ENCODE measurements at places on chromosomes 1 and 21.
A peak's percentile ranks its signal among the peaks of the same experiment; 100 is the strongest.

- H3K4me1 ChIP-seq, result peaks cover 4% of the 10 kb centered on the region
- no peaks in the 10 kb centered on the region for H3K36me3 ChIP-seq
- no peak overlapping the region for H3K4me3 ChIP-seq
- DNase-seq, result no peak
Observed at GRCh38 chr1:67760030-67760821, 73.0 kb downstream of the GNG12 start.

DNA sequence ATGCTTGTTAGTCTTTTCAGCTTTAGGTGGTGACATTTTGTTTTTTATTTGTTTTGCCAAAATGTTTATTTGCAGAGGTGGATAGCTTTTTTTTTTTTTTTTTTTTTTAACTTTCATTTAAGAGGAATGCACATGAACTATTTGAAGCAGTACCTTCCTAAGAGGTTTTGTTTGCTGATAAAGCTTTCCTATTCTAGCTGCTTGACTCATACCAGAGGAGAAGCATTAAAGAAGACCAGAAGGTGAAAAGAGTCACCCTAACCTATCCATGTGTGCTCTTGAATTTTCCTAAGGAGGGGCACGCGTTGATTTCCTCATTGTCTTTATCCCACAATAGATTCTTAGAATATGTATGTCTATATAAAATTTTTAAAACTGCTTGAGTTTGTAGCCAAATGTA lies 57.7 kb downstream of the PRDM2 start:
- H3K36me3 ChIP-seq, result peaks cover 6% of the 10 kb centered on the region
- H3K4me1 ChIP-seq, result peaks cover 9% of the 10 kb centered on the region
- no peak overlapping the region for H3K4me3 ChIP-seq
- no peaks in the 10 kb centered on the region for H3K27me3 ChIP-seq

DNA sequence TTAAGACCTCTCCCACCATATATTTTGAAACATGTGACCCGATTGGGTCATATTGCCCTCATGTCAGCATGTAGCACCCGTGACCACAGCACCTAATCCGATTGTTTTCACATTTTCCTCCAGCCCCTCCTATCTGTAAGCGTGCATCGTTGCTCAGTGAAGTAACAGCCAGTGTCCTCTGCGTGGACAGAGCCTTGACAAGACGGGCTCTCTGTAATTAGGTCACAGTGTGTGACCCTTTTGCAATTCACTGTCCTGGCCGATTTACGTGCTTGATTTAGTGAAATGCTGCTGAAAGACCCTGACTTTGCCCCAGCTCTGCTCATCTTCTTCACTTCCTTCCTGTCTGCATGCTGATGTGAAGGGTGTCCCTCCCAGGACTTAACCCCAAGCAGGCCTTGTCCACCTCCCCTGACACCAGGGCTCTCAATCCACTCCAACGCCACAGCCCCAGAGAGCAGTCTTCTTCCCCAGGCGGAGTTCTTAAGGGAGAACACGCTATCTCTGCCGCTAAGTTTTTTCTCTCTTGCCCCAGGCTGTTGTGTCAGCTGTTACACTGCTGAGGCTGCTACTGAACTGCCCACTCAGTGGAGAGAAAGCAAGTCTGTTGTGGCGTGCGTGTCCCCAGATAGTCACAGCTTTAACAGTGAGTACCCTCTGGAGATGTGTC lies 19.4 kb downstream of the URB2 start:
- H3K36me3 ChIP-seq, result peaks cover 32% of the 10 kb centered on the region
- H3K4me3 ChIP-seq, result no peak overlapping the region

DNA sequence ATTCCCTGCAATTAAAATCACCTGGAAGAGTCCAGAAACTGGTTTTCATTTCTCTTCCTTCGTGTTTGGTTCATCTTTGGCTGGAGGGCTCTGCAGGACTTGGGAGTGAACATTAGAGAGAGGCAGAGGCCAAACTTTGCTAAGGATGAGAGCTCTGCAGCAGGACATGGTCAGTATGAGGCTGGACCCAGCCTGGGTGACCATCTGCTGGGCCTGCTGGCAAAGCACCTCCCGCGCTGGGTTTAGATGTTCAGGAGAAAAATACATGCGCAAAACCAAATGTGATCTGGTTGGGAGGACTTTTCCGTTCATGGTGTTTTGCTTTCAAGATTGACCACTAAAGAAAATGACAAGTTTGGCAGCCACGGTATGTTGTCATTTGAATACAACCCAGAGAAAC lies 15.9 kb downstream of the KAZN start:
- no peak overlapping the region for H3K4me3 ChIP-seq
- no peaks in the 10 kb centered on the region for H3K4me1 ChIP-seq
- H3K27ac ChIP-seq, result no peak overlapping the region
- no peaks in the 10 kb centered on the region for H3K36me3 ChIP-seq
- DNase-seq, result no peak

DNA sequence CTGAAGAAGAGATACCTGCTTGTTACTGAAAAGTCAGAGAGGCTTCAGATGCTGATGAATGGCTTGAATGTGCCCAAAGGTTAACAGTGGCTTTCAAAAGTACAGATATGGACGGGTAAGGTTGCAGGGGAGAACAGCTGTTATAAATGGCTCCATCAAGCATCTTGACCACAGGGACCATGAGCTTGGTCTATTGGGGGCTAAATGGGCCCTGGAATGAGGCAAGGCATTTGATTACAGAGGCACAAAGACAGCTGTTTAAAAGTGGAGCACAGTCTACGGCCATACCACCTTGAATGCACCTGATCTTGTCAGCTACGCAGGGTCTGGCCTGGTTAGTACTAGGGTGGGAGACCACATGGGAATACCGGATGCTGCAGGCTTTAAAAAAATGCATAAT lies 48.3 kb downstream of the C1orf198 start:
- H3K4me3 ChIP-seq, result no peak overlapping the region
- H3K27ac ChIP-seq, result no peak overlapping the region
- H3K4me1 ChIP-seq, result peaks cover 22% of the 10 kb centered on the region
- no peak for DNase-seq
- H3K36me3 ChIP-seq, result no peaks in the 10 kb centered on the region

DNA sequence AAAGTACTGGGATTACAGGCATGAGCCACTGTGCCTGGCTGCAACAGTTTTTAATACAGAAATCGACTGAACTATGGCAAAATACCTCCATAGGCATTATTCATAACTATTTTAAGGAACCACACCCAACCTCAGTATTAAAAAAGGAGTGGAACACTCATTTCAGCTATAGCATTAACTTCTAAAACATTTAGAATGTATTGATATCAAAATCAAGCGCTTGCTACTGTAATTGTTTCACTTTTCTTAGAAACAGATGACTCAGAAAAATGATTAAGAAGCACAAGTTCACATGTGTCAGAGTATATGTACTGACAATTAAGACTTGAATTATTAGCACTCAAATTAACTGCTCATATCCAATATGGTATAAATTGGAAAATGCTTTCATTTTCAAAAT lies 15.1 kb downstream of the AIDA start:
- no peak overlapping the region for H3K4me3 ChIP-seq
- H3K27ac ChIP-seq, result no peak overlapping the region
- peaks cover 14% of the 10 kb centered on the region for H3K36me3 ChIP-seq
- no peak for DNase-seq
- H3K4me1 ChIP-seq, result no peaks in the 10 kb centered on the region
- no peaks in the 10 kb centered on the region for H3K27me3 ChIP-seq

GRCh38 chr1:169318536-169319244 lies 48.9 kb downstream of the NME7 start:
- no peak overlapping the region for H3K27ac ChIP-seq
- no peaks in the 10 kb centered on the region for H3K27me3 ChIP-seq
- H3K4me3 ChIP-seq, result no peak overlapping the region
- no peaks in the 10 kb centered on the region for H3K4me1 ChIP-seq

DNA sequence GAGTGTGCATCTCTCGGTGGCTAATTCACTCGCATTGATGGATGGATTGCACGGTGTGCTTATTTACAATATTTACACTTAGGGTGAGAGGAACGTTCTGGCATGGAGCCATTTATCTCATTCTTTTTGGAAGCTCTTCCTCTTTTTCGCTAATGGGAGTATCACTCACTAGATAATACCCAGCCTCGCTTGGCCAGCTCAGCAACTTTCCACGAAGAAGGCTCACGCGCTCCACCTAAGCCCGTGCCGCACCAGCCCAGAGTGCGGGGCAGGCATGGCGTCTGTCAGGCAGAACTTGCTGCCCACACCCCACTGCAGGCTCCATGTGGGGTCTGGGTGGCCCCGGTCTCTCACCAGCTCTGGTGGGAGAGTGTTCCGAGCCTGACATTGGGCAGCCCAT lies 484.9 kb downstream of the NPHP4 start:
- no peaks in the 10 kb centered on the region for H3K36me3 ChIP-seq
- no peak overlapping the region for H3K27ac ChIP-seq
- H3K27me3 ChIP-seq, result peaks cover 3% of the 10 kb centered on the region
- H3K4me3 ChIP-seq, result no peak overlapping the region
- DNase-seq, result no peak

GRCh38 chr1:18348354-18348753 lies 132.4 kb upstream of the KLHDC7A start:
- H3K36me3 ChIP-seq, result no peaks in the 10 kb centered on the region
- H3K4me3 ChIP-seq, result no peak overlapping the region
- H3K27ac ChIP-seq, result no peak overlapping the region
- DNase-seq, result peak; percentile 46
- H3K4me1 ChIP-seq, result peaks cover 29% of the 10 kb centered on the region
